ENCODE measurements at places on chromosomes 2 and 18. TPM values are rescaled to one million over a fixed set of nuclear protein-coding genes. Genes with fewer than 3 reads are reported as not detected.

MOCOS gene
- total RNA-seq: 3.9 TPM

TSHZ1 gene
- total RNA-seq: 19.3 TPM

NCKAP5 gene
- total RNA-seq: 0.29 TPM

UGP2 gene
- total RNA-seq: 189 TPM

DNA sequence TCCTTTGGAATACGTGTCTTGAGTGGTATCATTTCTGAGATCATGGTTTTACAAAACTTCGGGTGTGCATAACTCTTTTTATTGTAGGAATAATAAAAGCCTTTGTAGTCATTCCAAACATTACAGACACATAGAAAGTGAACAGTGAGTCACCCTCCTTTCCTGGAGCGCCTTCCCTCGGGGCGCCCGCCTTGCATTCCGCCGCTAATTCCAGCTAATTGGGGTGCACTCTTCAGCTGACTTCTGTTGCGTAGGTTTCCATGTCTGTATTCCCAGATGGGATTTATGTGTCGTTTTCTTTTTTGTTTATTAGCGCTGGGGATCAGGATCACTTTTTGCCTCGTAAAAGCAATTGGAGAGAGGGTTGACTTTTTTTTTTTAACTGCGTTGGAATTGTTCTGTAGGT is 18.7 kb downstream of the SH3BP4 start:
- peak overlapping the region; percentile 91 for H3K27ac ChIP-seq
- peak; percentile 91 for DNase-seq
- peaks cover 18% of the 10 kb centered on the region for H3K27me3 ChIP-seq
- H3K4me3 ChIP-seq: peak overlapping the region; percentile 76
- H3K4me1 ChIP-seq: peaks cover 88% of the 10 kb centered on the region
- peaks cover 62% of the 10 kb centered on the region for H3K36me3 ChIP-seq

DNA sequence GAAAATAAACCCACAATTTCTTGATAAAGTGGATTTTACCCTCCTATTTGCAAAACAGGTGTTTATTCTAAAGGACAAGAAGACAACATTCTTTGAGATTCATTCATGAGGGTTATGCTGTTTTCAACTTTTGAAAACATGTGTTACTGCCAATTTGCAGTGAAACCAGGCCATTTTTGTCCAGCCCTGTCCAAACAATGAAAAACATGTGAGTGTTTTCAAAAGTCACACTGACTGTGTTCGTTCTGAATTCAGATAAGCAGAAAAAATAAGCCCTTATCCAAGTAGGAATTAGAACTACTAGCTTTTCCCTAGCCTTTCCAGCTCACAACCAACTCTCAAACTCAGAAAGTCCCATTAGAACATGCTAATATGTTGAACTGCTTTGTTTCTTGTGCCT is 148.1 kb upstream of the PID1 start:
- no peak overlapping the region for H3K27ac ChIP-seq
- DNase-seq: no peak
- 0 out of 2 replicates have a peak, but pooled peaks cover 4% of the 10 kb centered on the region for H3K36me3 ChIP-seq

Measured in HFFc6 (cell line).